ENCODE measurements at places on chromosomes 7 and 10.

DNA sequence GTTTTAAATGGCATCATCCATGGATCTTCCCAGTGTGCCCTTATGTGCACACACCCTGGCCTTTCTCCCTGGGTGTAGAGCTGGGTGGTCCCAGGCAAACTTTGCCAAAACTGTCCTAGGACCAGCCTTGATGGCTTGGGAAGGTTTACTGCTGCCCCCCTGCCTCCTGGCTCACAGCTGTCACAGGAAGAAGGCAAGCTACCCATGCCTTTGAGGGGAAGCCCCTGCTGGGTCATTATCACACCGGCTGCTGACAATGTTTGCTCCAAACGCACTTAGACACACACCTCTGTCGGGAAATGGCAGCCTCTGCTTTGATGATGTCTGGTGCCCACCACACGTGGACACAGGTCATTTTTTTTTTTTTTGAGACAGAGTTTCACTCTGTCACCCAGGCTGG, 25.2 kb upstream of the FIGNL1 start:
- no peak for DNase-seq

DNA sequence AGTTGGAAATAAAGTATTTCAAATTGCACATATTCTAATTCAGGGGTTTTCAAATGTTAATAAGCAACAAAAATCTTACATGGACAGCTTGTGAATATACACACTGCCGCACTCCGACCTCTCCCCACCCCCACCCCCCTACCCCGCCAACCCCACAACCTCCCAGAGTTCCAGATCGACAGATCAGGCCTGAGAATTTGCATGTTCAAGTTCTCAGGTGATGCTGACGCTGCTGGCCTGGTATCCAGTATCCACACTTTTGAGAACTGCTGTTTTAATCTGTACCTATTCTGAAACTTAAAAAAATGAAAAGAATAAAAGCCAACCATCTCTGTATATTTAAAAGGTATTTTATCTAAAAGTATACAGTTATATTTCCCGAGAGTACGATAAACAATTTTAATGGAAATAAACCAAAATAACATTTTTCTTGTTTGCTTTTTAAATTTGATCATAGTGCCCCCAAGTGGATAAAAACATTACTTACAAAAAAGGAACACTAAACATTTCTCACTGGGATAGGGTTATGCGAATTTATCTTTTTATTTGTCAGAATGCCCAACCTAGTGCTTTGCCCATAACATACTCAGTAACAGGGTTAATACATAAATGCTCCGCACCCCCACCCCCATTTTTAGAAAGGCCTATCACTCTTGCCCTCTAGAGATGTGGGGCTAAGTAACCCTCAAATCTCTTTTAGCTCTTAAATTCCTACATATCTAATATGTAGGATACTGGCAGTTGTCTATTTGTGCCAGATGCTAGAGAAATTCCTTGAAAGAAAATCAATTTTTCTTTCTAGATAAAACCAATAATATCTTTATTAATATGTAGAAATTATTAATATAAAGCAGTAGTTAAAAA, 166.3 kb downstream of the RNF133 start:
- peak; percentile 12 for DNase-seq

DNA sequence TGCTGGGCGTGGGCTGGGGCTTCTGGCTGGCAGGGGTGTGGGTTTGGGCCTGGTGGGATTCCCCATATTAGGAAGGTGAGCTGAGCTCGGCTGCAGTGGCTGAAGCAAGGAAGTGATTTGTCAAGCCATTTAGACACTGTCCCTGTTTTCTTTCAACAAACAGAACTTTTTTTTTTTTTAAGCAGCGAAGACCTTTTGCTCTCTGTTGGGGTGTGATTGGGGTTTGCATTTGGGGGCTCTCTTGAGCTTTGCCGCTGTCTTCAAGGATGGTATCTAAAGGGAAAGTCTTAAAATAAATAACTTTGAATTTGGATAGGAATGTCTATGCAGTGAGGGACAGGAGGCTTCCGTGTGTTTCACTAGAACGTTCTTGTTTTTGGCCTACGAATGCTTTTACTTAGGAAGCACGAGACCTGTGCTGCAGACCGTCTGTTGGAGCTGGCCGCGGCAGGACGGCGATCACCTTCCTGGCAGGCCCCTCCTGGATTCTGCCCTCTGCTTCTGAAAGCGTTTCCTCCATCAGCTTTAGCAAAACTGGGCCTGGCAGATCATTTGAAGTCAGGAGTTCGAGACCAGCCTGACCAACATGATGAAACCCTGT, 43.9 kb downstream of the FOXK1 start:
- no peak for DNase-seq

DNA sequence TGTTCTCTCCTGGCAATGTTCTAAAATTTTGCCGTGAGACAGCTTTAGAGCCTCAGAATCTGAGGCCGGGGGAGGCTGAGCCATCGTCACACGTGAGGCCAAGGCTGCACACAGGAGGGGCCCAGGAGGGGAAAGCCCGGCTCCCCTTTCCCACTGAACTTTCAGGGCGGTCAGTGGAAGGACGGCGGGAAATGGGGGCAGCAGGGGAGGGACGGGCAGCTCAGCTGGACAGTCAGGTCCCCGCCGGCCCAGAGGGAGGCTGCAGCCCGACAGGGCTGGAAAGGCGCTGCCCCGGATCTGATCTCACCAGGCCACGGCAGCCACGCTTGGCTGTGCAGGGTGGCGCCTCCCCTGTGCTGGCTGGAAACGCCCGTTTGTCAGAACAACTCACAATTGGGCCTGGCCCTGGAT, 43.3 kb upstream of the ADGRA1 start:
- no peak for DNase-seq

GRCh38 chr7:117835016-117835664, 38.1 kb downstream of the CTTNBP2 start:
- DNase-seq, result no peak

- no peak for DNase-seq
Measured at GRCh38 chr10:68800211-68800610, 27.1 kb upstream of the STOX1 start.

- DNase-seq, result no peak
Measured at GRCh38 chr7:80643336-80643915, 5.0 kb downstream of the CD36 start.

DNA sequence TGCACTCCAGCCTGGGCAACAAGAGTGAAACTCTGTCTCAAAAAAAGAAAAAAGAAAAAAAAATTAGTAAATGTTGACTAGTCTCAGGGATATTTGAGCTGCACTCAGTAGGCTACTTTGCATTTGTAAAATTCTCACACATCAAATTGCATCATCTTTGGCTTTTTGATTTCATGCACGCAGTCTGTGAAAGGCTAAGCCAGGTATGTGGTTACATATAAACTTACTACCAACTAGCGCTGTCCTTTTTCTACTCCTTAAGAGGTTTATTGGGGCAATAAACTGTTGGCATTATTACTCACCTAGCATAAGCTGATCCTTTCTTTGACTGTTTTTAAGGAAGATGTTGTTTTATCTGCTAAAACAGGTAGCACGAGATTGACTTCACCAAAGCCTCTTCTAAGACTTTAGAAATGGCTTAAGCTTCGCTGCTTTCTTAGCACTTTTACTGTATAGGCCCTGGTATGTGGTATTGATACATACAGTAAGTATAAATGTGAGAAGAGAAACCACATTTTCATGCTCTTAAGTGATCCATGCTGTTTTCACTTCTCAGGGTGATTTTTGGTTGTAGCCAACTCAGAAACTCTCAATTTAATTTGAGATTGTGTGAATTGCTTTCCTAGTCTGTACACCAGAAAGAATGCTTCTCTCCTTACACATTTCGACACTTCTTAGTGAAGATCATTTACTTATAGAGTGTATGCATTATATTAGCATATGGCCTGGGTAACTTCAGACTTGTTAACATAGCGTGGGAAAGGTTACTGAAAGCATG, 323.9 kb downstream of the AUTS2 start:
- no peak for DNase-seq

GRCh38 chr10:42952931-42953683, 123.8 kb upstream of the RET start:
- DNase-seq, result no peak

- no peak for DNase-seq
Measured at GRCh38 chr10:125392154-125392553, 231.8 kb upstream of the CTBP2 start.

- no peak for DNase-seq
Measured at GRCh38 chr10:94780844-94781243, 18.4 kb downstream of the CYP2C19 start.

GRCh38 chr7:154541606-154542005, 461.3 kb downstream of the PAXIP1 start:
- no peak for DNase-seq

GRCh38 chr10:117130862-117131375, 7.2 kb downstream of the VAX1 start:
- DNase-seq, result no peak

DNA sequence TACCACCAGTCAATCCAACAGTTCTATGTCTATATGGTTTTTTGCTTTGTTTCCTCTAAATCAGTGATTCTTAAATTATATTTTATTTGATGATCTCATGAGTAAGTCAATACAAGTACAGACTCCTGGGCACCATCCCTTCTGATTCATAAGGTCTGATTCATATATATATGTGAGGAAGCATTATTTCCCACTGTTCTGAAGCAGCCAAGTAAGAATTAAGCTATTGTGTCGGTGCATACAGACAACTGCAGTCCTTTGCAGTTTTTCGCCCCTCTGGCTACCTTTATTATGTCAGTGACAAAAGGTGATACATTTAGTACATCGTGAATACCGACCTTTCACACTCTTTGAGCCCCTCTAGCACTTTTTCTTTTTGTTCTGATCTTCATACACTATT, 1079.6 kb upstream of the C7orf33 start:
- no peak for DNase-seq

DNA sequence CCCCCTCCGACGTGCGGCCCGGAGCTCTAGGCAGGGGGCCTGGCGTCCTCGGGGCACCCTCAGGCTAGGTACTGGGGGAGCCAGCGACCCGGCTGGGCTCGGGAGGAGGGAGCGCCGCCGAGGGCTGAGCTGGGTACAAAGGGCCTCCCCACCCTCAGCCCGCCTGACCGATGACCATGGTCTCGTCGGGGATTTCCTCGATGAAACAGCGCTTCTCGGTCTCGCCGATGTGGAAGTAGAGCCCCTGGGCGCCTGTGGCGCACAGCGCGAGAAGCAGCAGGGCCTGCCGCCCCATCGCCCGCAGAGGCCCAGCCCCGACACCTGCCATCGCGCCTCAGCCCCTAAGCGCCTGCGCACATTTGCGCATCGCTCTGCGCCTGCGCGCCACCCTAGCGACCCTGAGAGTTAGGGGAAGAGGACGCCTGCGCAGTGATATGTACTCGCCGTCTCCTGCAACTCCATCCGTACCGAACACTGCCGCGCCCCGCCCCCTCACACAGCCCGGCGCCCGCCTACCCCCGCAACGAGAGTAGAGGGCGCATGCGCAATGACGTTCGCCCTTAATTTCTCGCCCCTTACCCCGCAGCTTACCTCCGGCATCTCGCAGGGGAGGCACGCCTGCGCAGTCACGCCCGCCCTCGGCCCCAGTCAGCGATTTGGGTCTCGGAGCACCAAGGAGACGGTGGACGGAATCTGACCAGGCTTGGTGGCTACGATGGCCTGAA, at the start of gene TMED4:
TSS of gene TMED4 (minus strand) at position 353 of the 725 bp plus-strand sequence. CDS start at position 328, 25 bp downstream.
- DNase-seq, result peak; percentile 98

DNA sequence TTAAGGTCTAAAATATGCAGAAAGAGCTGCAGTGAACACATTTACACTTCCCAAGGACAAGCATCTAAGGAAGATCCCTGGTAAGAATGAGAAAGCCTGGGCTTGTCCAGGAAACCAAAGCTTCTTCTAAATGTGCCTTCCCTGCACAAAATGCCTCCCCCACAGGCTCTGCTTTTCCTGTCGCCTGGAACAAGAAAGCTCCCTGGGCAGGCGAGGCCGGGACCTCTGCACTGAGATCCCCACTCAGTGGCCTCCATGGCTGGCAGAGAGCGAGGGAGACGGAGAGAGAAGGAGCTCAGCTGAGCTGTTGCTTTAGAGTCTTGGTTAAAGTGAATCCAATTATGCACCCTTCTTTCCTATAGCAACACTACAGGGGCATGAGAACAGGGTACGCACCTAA, 75.6 kb downstream of the AMZ1 start:
- DNase-seq, result no peak

GRCh38 chr7:157816526-157817250, 479.9 kb downstream of the DNAJB6 start:
- DNase-seq, result no peak

- no peak for DNase-seq
Measured at GRCh38 chr7:68306692-68307107, 1291.6 kb upstream of the AUTS2 start.

DNA sequence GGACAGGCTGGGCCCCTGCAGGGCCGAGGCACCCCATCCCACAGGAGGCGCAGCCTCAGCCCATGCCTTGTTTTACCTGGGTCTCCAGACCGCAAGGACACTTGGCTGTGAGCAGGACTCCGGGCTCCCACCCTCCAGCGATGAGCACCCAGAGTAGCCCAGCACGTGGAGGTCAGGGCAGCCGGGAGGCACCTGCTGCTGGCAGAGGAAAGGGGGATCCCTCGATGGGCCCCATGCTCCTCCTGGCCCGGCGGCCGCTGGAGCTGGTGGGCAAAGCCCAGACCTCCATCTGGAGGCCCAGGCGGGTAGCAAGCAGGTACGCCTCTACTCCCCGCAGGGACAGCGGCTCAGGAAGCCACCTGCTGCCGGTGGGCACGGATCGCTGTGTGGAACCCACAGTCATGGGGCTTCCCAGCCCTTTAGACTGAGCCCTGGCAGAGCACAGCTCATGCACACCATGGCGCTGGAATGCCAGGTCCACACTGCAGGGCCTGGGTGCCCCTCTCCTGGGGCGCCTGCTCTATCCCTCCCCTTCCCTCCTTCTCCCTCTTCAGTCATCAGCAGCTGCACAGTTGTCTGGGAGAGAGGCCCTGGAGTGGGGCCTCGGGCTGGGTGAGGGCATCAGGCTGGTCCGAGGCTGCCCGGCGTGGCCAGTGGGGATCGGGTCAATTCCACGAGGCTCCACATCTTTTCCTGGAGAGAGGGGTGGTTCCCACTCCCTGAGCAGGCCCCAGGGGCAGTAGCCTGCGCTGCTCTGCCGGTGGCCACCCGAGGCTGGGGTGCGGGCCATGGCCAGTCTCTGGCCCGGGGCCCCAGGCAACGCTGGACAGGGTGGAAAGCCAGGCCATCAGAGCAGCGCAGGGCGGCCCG, 65.7 kb downstream of the PWWP2B start:
- DNase-seq, result no peak

DNA sequence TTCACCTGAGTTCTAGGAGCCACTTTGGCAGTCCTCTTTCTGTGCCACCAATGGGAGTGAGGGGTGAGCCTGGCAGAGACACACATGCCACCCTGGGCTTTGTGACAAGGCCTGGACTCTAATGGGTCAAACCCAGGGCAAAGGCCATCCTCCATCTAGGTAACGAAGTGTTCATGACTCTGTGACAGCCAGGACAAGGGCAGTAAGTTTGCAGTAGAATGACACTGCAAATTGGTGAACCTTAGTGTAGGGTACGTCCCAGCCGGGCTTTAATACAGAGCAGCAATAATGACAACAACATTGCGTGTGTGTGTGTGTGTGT, 43.3 kb downstream of the PAPSS2 start:
- no peak for DNase-seq

- no peak for DNase-seq
Measured at GRCh38 chr10:61323726-61324125, 129.5 kb downstream of the TMEM26 start.

Data from NCI-H1694 (cell line).